ENCODE measurements at places on chromosomes 4 and X. TPM values are rescaled to one million over a fixed set of nuclear protein-coding genes. Genes with fewer than 3 reads are reported as not detected.
A peak's percentile ranks its signal among the peaks of the same experiment; 100 is the strongest.

- DNase-seq: no peak
Observed at GRCh38 chrX:68203646-68204045, 229.6 kb downstream of the OPHN1 start.

CC2D2A gene
- total RNA-seq: 26.6 TPM

- DNase-seq: no peak
Observed at GRCh38 chr4:89290727-89291516, 16.7 kb downstream of the GPRIN3 start.

DNA sequence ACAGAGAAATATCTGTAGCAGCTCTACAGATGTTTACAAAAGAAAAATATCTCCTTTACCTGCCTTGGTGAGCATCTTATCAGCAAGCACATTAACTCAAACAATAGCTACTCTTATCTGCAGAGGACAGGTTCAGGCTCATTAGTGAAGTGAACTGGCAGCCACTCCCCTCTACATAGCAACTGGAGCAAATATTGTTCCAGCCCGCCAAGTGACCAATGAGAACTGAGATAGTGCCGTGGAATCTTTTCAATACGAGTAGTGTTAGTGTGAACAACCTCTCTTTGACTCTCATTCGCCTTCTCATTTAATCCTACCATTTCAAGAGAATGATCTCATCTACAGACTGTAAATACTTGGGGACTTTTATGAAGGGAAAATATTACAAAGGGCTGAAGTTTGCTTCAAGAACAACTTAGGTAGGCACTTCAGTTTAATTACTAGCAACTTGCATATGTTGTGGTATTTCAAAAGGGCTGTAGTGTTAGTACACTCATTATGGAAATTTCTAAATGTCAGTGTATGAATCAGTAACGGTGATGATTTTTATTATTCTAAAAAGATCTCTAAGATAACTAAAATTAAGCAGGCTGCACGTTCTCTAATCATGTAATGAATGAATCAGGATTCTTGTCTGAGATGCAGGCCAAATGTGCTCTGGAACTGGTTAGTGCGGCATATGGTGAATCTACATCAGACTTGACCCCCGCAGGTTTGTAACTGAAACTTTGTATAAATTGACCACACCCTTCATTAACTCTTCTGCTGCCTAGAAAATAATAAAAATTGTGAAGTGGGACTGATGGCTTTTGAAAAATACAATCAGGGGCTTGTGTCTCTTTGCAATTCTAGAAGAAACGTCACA is 72.4 kb downstream of the PALLD start:
- DNase-seq: no peak

SERTM2 gene
- not detected for total RNA-seq

DNA sequence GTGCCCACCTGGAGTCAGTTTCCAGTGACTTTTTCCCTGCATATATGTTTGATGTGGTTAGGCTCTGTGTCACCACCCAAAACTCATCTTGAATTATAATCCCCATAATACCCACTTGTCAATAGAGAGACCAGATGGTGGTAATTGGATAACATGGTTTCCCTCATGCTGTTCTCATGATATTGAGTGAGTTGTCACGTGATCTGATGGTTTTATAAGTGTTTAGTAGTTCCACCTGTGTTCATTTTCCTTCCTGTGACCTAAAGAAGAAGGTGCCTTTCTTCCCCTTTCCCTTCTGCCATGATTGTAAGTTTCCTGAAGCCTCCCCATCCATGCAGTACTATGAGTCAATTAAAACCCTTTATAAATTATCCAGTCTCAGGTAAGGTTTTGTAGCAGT is 740.9 kb downstream of the ARAP2 start:
- no peak for DNase-seq

GRCh38 chr4:54525602-54526001 is 132.2 kb upstream of the KIT start:
- DNase-seq: no peak

- no peak for DNase-seq
Observed at GRCh38 chrX:137896123-137896522, 330.2 kb downstream of the ZIC3 start.

- DNase-seq: no peak
Observed at GRCh38 chr4:110609044-110609750, 13.7 kb downstream of the PITX2 start.

ADAM29 gene
- not detected for total RNA-seq

DNA sequence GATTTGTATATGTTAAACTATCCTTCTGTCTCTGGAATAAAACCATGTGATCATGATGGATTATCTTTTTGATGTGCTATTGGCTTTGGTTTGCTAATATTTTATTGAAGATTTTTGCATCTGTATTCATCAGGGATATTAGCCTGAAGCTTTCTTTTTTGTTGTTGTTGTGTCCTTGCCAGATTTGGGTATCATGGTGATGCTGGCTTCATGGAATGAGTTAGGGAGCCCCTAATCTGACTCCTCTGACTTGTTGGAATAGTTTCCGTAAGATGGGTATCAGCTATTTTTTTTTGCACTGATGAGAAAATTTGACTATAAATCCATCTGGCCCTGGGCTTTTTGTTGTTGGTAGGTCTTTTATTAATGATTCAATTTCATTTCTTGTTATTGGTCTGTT is 45.7 kb downstream of the ATP10D start:
- no peak for DNase-seq

PLP1 gene
- 8.0 TPM for total RNA-seq

DNA sequence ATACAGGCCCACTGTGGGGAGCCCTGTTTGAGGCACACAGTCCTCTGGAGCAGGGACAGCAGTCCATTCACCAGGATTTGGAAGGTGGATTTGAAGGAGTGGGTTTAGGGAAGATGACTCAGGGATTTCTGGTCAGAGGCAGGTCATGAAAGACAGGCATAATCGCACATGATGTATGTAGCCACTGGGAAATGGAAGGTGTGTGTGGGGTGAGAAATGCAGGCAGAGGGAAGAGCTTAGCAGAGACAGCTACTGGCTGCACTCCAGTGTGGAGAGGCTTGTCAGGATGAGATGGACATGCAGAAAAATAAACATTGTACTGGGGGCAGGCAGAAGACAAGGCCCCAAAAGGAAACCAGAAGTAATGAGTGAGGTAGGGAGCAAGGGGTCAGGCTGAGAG is 85.2 kb upstream of the STS start:
- DNase-seq: no peak

ALPK1 gene
- 23.9 TPM for total RNA-seq

GRCh38 chr4:16194214-16194613 is 32.1 kb downstream of the TAPT1 start:
- no peak for DNase-seq

DNA sequence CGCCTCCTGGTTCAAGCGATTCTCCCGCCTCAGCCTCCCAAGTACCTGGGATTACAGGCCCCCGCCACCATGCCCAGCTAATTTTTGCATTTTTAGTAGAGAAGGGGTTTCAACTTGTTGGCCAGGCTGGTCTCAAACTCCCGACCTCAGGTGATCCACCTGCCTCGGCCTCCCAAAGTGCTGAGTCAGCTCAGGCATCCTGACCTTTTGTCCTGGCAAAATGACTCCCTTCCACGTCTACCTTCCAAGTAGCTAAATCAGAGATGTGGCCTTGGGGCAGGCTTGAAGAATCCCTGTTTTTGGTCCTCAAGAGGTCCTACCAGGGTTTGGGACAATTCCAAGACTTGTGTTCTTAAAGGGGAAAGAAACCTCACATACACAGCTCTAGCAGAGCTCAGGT is 12.8 kb downstream of the AFAP1 start:
- no peak for DNase-seq

TRPC5OS gene
- total RNA-seq: not detected

SYTL5 gene
- total RNA-seq: not detected

- DNase-seq: peak; percentile 8
Observed at GRCh38 chr4:930827-931193, 1.3 kb downstream of the GAK start.

- DNase-seq: no peak
Observed at GRCh38 chr4:48065587-48066052, 49.0 kb downstream of the NIPAL1 start.

Measured in ovary (tissue), 10 donors.